ENCODE measurements at places on chromosomes 5 and 9. TPM values are rescaled to one million over a fixed set of nuclear protein-coding genes. Genes with fewer than 3 reads are reported as not detected.

GRCh38 chr9:3894772-3895171 lies 369.0 kb upstream of the RFX3 start:
- no peak overlapping the region for H3K27ac ChIP-seq
- no peak overlapping the region for H3K4me3 ChIP-seq
- DNase-seq: no peak

GRCh38 chr9:7341571-7341970 lies 458.0 kb downstream of the DMAC1 start:
- H3K27me3 ChIP-seq: no peaks in the 10 kb centered on the region
- no peak for DNase-seq
- H3K4me3 ChIP-seq: no peak overlapping the region
- H3K36me3 ChIP-seq: no peaks in the 10 kb centered on the region
- no peak overlapping the region for H3K27ac ChIP-seq

- DNase-seq: no peak
- H3K4me1 ChIP-seq: no peaks in the 10 kb centered on the region
- no peak overlapping the region for H3K27ac ChIP-seq
- H3K27me3 ChIP-seq: no peaks in the 10 kb centered on the region
- no peaks in the 10 kb centered on the region for H3K36me3 ChIP-seq
- H3K4me3 ChIP-seq: no peak overlapping the region
Observed at GRCh38 chr5:39019254-39019653, 54.9 kb downstream of the RICTOR start.

DNA sequence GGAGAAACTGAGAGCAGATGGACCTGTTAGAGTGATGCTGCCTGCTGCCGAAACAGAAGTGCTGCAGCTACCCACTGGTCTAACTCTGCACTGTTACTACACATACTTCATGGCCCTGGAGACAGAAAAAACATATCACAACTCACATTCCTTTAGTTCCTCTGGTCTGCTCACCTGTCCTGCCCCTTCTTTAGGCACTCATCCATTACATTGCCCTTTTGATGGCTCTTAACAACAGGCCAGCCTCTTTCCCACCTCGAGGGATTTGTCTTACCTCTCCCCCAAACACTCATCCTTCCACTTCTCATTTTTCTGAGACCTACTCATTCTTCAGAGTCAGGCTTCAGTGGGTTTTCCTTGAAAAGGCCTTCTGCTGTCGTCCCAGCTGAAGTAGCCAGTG lies 49.2 kb downstream of the KCTD16 start:
- no peak for DNase-seq
- no peaks in the 10 kb centered on the region for H3K27me3 ChIP-seq
- H3K4me3 ChIP-seq: no peak overlapping the region
- H3K36me3 ChIP-seq: no peaks in the 10 kb centered on the region

DNA sequence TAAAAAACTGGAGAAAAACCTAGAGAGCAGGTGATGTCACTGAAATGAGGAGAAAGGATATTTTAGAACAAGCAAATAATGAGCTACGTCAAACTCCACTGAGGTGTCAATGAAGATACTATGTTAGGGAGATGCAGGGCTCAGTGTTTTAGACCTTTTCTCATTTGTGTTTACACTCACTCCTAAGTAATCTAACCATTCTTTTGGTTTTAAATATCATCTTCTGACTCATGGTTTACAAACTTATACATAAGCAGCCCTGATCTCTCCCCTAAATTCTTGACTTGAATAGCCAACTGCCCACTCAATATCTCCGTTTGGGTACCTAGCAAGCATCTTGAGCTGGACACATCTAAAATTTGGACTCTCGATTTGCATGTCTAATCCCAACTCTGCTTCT lies 272.4 kb downstream of the MEF2C start:
- DNase-seq: no peak
- no peak overlapping the region for H3K4me3 ChIP-seq
- no peaks in the 10 kb centered on the region for H3K36me3 ChIP-seq
- no peak overlapping the region for H3K27ac ChIP-seq

GABRA6 gene
- total RNA-seq: not detected

All from breast epithelium (tissue), 4 donors.